ENCODE measurements at places on chromosomes 12 and 14.

- DNase-seq = no peak
Observed at GRCh38 chr12:91093341-91093740, 18.0 kb downstream of the LUM start.

DNA sequence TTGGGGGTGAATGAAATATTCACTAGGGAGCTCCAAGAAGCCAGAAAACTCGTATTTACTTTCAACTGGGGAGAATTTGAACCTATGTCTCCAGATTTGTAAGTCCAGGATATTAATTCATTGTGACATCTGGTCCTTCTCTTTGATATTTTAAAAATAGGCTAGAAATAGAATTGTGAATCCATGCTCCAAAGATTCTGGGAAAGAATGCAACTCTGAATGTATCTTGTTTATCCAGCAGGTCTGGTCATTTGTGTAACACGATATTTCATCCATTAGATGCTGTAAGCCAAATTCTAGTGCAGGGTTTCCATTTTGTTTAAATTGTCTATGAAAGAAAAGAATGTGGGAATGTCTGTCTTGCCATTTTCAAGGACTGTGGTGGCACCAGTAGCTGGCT, 334.7 kb downstream of the BMP4 start:
- no peak for DNase-seq

- no peak for DNase-seq
Observed at GRCh38 chr12:53200458-53201176, 6.4 kb downstream of the ITGB7 start.

- DNase-seq = no peak
Observed at GRCh38 chr12:124281309-124281708, 13.6 kb upstream of the RFLNA start.

DNA sequence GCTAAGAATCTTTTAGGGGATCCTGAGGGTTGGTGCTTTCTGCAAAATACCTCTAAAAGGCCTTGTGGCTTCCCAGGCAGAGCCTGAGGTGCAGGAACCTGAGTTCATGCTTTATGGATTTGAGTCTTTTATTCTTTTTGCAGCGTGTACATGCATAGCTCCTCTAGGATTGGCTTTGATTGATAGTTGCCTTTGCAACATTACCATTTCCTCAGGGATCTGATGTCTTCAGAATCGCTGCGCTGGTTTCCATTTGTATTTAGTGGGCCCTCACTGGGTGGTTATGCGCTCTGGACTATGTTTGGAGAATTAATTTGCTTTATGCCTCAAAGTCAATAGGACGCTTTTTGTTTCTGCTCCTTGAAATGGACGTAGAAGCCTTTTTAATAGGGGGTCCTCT, 16.1 kb downstream of the NRXN3 start:
- DNase-seq = no peak

GRCh38 chr14:71583705-71584104, 348.5 kb upstream of the RGS6 start:
- no peak for DNase-seq

- DNase-seq = no peak
Observed at GRCh38 chr12:81125691-81126090, 47.8 kb downstream of the ACSS3 start.

GRCh38 chr14:88551094-88551870, 3.5 kb downstream of the PTPN21 start:
- DNase-seq = no peak

GRCh38 chr12:57385586-57385985, 45.3 kb downstream of the R3HDM2 start:
- no peak for DNase-seq

DNA sequence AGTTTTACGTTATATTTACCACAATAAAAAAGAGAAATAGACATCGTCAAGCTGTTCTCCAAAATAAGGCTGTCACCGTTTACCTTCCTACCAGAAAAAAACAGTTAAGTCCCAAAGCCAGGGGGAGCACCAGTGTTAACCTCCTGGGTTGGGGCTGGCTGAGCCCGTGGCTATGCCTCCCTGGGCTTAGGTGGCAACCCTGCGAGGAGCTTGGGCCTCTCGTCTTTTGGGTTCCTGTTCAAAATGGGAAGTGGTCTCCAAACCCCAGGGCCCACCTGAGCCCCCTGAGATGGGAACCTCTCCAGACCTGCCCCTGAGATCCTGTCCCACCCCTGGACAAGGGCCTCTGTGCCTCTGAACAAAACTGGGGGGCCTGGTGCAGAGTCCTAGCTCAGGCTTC, 22.9 kb downstream of the PACS2 start:
- no peak for DNase-seq

DNA sequence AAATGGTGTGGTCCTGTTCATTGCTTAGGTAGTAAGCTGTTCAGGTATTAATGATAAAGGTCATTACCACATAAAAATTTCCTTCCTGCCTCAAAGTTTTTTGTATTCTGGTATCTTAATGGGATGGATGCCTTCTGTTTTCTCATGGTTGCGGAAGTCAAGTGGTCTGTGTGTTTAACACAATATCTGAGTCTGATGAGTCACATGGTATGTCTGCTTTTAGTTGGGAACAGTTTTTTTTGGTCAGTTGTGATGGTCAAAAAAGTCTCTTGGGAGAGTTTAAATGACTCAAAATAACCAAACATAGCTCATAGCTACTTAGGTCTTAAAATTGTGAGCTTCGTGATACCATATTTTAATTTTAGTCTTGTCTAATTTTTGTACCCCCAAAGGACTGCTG, 40.7 kb downstream of the STK38L start:
- DNase-seq = no peak
